ENCODE measurements at places on chromosomes 13 and 19.

DNA sequence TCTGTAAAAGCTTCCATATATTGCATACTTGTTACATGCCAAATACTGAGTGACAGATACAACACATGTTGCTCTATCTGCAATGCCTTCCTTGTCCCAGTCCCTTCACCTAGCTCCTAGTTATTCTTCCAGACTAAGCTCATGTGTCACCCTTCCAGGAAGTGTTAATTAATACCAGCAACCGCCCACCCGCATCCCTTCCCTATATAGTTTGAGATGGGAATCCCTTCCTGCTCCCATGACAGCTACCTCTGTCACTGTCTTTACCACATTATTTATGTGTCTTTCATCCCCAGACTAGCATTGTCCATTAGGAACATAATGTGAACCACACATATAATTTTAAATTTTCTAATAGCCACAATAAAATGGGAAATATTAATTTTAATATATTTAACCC, 49.5 kb upstream of the FRY start:
- no peak for DNase-seq

- DNase-seq = no peak
Observed at GRCh38 chr13:23985060-23985459, 87.8 kb upstream of the C1QTNF9B start.

DNA sequence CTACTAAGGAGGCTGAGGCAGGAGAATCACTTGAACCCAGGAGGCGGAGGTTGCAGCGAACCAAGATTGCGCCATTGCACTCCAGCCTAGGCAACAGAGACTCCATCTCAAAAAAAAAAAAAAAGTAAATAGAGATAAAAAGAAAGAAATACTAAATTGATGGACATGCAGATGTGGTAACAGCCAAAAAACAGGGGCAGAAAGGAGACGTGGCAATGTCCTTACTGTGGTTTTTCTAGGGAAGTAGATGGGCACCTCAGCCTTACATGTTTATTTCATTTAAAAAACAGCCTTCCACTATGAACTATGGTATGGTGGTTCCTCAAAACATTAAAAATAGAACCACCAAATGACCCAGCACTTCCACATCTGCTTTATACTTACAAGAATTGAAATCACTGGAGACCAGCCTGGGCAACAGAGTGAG, 6.5 kb upstream of the EIF3G start:
- no peak for DNase-seq

GRCh38 chr13:110121422-110122083, 185.4 kb downstream of the COL4A1 start:
- DNase-seq = no peak

DNA sequence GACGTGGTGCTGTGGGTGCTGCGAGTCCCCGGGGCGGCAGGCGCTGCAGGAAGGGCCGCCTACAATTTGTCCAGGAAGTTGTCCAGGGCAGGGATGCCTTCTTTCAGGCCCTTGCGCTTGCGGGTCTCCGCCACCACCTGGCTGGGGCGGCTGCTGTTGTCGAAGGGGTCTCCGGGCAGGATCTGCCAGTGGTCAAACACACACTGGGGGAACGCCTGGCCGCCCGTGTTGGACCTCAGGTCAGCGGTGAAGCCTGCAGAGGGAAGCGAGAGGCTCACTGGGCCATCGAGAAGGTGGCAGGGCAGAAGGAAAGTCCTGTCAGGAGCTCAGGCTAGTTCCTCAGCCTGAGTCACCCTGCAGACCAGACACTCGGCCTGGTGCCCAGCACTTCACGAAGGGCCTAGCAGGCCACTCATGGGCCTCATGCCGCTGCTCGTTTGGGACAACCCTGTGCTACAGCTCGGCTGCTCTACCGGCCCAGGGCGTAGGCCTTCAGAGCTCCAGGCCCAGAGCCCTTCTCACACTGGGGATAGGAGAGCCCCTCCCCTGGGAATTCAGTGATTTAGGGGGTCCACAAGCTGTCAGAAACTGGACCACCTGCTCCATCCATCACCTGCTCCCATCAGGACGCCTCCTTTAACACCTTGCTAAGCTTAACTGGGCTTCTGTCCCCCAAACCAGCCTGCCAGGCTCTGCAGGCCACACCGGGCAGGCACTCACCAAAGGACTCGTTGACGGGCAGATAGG, 5.8 kb upstream of the DAPK3 start:
- no peak for DNase-seq

DNA sequence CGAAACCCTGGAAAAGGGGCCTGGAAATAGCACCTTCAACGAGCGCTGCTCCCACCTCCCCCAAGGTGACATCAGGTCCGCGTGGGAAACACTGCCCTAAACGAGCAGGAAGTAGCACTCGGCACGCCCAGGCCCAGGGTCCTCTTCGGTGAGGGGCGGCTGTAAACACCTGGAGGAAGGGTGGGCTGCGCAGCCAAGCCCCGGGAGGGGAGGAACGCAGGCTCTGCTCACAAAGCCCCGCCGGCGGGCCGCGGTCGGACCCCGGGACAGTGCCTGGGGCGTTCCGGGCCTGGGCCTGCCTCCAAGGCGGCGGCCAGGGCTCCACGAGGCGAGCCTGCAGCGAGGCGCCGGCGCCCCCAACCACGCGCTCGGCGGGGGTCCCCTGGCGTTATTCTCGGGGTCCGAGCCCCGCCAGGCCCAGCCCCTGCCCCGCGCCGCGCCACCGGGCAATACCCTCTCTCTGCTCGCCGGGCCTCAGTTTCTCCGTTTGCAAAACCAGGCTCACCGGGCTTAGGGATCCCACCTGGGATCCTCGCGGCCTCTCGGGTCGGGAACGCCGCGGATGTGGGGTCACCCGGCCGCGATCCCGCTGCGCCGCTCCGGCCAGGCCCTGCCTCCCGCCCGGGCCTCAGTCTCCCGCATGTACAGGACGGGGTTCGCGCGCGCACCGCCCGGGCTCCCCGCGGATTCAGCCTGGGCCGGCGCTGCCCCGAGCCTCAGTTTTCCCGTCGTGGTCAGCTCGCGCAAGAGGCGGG, 630 bp downstream of the RNF126 start:
- DNase-seq = no peak

- peak; percentile 30 for DNase-seq
Observed at GRCh38 chr19:28170066-28170465, 1042.9 kb downstream of the UQCRFS1 start.

Data from SHP77 (cell line).